NCI-H1417 treated with DMSO at 0.1 percent for 48 hours (cell line): ENCODE measurements at places on chromosomes 7 and 10.

GRCh38 chr7:106504645-106505044 lies 156.3 kb downstream of the CCDC71L start:
- no peak for DNase-seq

- no peak for DNase-seq
Observed at GRCh38 chr7:44272456-44272855, 52.9 kb downstream of the CAMK2B start.

GRCh38 chr10:22344249-22344648 lies 1.0 kb upstream of the SPAG6 start:
- no peak for DNase-seq

DNA sequence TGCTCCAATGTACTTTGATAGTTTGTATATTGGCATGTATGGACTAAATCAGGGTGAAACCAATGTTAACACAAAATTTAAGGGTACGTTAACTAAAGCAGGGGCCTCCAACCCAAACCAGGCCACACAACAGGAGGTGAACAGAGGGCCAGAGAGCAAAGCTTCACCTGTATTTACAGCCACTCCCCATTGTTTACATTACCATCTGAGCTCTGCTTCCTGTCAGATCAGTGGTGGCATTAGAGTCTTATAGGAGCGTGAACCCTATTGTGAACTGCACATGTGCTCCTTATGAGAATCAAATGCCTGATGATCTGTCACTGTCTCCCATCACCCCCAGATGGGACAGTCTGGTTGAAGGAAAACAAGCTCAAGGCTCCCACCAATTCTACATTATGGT lies 62.0 kb upstream of the SCIN start:
- no peak for DNase-seq

DNA sequence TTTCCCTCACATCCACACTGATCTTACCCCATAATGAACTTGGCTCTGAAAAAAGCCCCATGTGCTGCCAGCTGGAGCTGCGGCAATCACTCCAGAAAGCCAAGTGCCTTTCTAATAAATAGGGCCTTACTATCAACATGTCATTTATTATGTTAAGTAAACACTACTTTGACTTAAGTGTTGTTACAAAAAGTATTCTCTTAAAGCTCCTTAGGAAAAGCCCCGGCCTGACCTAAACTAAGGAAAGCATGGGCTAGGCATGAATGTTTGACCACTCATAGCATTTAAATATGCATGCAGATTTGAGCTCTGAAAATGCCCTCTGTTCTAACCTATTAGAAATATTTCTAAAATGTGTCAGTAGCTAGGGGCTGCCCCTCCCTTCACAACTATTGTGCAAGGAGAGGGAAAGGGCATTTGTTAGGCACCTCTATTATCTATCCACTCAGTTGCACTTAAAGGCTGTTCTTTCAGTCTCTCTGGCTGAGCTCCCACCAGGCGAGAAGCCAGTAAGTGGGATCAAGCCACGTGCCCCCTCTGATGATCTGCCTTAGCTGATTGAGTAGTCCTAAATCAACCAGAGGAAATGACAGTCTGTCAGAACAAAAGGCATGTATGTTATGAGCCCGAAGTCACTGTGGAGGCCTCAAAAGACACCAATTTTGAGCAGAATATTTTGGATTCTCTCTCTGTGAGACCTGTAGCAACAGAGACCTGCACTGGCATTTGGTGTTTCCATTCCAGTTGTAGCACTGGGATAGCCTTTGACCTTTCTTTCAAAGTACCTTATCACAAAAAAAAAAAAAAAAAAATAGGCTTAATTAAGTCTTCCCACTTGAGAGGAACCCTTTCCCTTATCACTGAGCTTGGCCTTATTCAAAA lies 77.1 kb downstream of the ITGB8 start:
- DNase-seq = peak; percentile 86

DNA sequence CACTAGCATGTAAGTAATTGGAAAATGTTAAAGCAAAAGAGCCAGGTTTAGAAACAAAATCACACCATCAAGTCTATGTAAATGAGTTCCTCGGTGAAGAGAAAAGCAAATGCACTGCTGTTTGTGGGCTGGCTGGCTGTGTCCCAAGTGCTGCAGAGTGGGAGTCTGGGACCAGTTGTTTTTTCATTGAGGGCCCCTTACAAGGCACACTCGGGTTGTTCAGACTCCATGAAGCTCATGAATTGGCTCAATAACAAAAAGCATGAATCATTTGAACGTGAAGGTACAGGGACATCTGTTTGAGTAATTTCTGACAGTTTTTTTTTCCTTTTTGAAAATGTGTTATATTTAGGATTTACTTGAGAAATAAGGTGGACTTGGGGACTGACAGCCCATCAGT lies 28.0 kb downstream of the GRK5 start:
- no peak for DNase-seq

GRCh38 chr10:6009150-6009549 lies 31.8 kb upstream of the IL15RA start:
- no peak for DNase-seq

DNA sequence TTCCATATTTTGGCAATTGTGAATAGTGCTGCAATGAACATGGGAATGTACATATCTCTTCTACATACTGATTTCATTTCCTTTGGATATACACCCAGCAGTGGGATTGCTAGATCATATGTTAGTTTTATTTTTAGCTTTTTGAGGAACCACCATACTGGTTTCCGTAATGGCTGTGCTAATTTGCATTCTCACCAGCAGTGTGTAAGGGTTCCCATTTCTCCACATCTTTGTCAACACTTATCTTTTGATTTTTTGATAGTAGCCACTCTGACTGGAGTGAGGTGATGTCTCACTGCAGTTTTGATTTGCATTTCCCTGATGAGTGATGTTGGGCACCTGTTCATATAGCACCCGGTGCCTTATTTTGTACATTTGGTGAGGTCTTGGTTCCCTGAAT lies 519.6 kb downstream of the REEP3 start:
- no peak for DNase-seq

- no peak for DNase-seq
Observed at GRCh38 chr10:118912961-118913600, 116.4 kb upstream of the NANOS1 start.

DNA sequence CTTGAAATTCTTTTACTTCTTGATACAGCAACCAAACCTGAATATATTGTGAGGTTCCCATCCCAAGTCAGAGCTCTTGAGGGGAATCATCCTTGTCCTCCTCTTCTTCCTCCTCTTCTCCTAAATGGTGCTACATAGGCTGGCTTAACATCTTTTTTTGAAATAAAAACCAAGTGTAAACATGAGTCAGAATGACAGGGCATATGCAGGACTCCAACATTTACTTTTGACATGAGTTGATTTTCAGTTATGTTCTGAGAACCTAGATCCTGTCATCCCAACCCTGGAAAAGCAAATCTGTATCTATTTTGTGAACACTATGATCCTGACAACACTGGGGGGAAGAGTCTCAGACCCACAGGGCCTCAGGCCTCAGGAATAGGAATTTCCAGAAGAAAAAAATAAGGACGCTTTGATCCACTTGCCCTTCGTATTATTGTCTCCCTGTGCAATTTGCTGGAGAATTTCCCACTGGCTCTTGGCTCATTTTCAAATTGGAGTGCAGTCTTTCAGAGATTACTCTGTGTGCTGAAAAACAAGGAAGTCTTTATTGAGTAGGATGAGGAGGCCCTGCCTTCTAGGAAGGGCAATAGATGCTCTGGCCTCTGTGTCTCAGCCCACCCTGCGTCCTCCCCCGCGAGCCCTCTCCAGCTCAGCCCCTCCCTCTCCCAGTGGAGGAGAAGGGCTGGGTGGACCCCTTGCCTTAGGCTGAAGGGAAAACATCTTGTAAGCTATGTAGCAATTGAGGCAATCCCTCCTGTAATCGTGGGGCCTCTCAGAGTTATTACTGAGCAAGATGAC lies 121.6 kb downstream of the CREB5 start:
- no peak for DNase-seq

DNA sequence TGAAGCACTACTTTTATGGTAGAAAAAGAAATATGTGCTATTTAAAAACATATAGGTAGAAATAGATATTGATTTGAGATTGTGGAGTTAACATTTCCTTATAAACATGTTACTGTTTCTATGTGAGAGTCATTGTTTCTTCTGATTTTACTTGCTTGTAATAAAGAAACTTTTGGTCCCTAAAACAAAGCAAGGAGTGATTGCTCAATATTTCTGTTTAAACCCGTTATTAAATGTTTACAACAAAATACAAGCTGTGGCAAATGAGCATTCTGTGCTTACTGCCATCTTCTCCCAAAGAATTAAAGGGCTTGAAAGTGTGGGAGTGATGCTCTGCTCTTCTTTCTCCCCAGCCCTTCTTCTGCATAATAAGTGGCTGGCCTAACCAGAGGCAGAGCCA lies 22.7 kb upstream of the CBLL1 start:
- no peak for DNase-seq

- no peak for DNase-seq
Observed at GRCh38 chr10:111247781-111248389, 171.1 kb downstream of the ADRA2A start.

DNA sequence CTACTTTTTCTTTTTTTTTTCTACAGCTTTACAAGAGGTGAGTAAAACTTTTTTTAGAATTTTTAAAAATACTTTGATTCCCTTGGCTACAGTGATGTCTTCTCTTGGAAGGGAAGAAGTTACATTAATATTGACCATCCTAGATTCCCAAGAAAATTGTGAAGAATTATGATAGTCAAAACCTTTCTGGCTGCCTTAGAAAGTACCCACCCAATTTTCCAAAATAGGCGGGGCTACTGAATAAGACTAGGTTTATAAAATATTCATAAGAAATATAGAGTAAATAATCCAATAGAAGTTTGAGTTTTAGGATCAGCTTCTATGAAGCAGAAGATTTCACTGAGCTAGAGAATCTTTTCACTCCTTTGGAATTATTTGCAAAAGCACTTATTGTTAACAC lies 3.0 kb downstream of the COL1A2 start:
- no peak for DNase-seq

GRCh38 chr7:108071551-108071950 lies 58.6 kb downstream of the LAMB4 start:
- no peak for DNase-seq

- no peak for DNase-seq
Observed at GRCh38 chr7:140062118-140062527, 628 bp downstream of the PARP12 start.

DNA sequence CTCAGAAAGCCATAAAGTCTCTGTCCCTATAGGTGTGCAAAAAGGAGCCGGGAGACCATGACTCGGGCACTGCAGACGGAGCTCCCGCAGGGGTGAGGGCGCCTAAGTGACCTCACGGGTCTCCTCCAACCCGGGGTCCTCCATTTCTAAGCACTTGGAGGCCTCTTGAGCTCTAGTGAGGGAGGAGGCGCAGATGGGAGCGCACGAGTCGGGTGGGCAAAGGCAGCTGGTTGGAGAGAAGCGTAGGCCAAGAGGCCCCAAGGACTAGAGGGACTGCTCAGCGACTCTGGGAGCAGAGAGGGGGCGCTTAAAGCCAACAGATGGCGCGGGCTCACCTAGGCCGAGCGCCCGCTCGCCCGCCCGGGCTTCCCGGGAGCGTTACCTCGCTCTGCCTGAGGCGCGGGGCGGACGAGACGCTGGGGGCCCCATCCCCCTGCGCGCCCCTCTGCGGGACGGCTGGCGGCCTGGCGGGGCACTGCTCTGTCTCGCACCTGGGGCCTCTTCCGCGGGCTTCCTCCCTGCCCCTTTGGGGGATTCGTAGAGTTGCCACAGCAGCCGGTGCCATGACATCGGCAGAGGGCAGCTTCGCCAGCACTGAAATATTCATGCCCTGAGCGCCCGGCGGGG lies 523 bp upstream of the CDH23 start:
- DNase-seq = peak; percentile 3

DNA sequence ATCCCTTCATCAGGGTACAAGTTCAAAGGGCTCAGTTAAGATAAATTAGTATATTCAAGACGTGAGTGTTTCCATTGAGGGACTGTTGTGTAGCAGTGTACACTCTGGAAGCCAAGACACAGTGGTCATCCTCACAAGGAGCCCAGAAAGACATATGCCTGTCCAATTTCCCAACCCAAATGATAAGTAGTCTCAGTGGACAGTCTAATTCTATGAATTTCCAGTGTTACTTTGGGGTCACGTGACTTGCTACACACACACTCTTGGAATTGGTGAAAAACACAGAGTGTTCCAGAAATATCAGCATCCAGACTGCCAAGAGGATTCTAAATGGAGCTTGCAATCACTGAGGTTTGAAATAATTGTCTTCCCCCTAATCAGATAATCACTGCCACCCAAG lies 365.1 kb downstream of the WDR11 start:
- DNase-seq = no peak

- no peak for DNase-seq
Observed at GRCh38 chr10:109343293-109343692, 580.0 kb downstream of the XPNPEP1 start.

GRCh38 chr10:48450741-48451466 lies 144.4 kb downstream of the MAPK8 start:
- no peak for DNase-seq

DNA sequence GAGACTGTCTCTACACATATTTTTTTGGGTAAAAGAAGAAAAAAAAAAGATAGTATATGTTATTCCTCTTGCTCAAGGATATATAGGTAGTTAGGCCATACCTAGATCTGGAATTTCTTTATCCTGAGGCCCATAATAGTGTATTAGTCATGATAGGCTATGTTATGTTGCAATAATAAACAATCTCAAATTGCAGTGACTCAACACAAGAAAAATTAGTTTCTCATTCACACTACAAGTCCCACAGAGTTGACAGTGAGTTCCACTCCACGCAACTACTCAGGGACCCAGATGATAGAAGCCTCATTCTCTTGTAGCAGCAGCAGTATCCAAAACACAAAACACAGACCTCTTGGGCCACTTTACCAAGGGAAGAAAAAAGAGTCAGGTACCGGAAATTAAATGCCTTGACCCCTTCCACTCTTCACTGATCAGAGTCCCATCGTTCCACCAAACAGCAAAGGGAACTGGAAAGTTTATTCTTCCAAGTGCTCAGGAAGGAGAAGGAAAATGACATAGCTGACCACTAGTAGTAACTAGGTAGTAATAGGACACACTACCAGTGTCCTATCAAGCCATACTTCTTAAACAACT lies 7.4 kb upstream of the C10orf67 start:
- no peak for DNase-seq

GRCh38 chr7:101885597-101885955 lies 68.2 kb downstream of the CUX1 start:
- no peak for DNase-seq

DNA sequence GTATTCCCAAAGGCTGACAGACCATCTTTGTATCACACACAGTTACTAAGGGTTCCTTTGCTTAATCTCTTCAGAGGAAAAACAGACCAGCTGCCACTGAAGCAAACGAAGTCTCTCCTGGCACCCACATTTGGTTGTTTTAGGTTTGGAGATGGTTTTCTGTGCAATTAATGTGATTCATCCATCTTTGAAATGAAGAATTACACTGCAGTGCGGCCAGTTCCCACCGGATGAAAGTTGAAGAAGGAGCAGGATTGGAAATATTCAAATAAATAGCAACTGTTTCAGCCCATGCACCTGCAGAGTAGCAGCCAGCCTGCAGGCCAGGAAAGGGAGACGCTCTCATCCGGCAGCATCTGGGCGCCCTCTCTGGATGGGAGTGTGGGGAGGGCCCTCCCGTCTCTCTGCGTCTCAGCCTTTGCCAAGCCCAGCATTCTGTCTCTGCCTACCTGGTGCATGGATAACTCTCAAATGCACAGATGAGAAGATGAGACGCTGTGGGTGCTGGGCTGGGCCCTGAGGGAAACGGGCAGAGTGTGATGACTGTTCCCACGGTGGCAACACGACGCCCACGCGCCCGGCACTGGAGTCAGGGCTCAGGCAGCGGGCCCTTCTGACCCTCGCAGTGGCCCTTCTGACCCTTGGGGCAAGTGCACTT lies 214.0 kb downstream of the PTPRN2 start:
- no peak for DNase-seq

- no peak for DNase-seq
Observed at GRCh38 chr7:14293434-14293833, 304.0 kb upstream of the ETV1 start.
